ENCODE measurements at places on chromosomes 7 and 10.

GRCh38 chr7:24462117-24462516 is 111.1 kb upstream of the PALS2 start:
- DNase-seq: no peak

DNA sequence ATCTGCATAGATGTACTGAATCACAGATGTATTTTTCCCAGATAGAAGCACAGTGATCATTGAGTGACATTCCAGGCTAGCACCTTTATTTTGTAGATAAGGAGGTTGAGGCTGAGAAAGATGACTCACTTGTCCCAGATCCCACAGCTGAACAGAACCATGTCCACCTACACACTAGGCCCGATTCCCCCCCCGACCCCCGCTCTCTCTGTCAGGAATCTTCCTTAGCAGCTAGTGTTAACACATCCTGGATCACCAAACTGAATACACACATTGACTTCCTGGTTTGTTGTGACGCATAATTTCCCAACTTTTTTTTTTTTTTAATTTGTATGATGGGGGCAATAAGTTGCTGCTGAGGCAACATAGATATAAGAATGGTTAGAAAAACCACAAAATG is 5.2 kb downstream of the SFMBT2 start:
- no peak for DNase-seq

GRCh38 chr10:99761365-99761764 is 21.1 kb upstream of the ABCC2 start:
- DNase-seq: no peak

DNA sequence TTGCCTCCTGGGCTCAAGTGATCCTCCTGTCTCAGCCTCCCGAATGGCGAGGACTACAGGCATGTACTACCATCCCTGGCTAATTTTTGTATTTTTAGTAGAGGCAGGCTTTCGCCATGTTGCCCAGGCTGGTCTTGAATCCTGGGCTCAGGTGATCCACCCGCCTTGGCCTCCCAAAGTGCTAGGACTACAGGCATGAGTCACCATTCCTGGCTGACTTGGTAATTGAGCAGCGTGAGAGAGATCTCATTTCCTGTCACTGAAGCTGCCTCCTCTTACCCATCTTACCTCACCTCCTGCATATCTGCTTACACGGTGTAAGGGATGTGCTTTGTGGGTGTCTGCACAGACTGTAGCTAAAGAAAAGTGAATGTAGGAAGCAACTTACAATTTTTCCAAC is 9.7 kb downstream of the IFIT3 start:
- no peak for DNase-seq

Measured in cerebellum (tissue), 4 donors.